NCI-H226 (cell line): ENCODE measurements at places on chromosomes 7 and 10.
A peak's percentile ranks its signal among the peaks of the same experiment; 100 is the strongest.

DNA sequence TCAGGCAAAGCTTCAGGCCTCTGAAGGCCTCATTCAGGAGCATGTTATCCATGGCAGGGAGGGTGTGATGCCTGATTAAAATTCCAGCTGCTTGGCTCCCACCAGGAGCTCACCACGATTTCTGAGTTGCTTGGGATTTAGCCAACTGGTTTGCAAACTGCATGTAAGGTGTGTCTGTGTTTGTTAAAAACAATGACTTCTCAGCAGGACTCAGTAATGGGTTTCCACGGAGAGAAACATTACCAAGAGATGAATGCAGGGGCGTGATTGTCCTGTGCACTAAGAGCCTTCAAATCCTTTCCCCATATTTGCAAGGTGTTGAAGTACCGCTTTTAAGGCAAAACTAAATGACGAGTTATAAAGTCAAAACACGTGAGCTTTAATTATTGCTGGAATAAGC lies 88.8 kb upstream of the BTBD16 start:
- peak; percentile 1 for DNase-seq

GRCh38 chr10:131816941-131817700 lies 83.7 kb upstream of the PPP2R2D start:
- no peak for DNase-seq

GRCh38 chr7:137091396-137091795 lies 222.9 kb downstream of the CHRM2 start:
- no peak for DNase-seq

- DNase-seq, result no peak
Measured at GRCh38 chr10:61810263-61810662, 91.2 kb upstream of the ARID5B start.

GRCh38 chr7:71843676-71844075 lies 568.5 kb downstream of the CALN1 start:
- no peak for DNase-seq

GRCh38 chr7:106056513-106057203 lies 55.5 kb downstream of the SYPL1 start:
- peak; percentile 48 for DNase-seq

- DNase-seq, result no peak
Measured at GRCh38 chr7:24797270-24797669, 40.0 kb upstream of the GSDME start.

DNA sequence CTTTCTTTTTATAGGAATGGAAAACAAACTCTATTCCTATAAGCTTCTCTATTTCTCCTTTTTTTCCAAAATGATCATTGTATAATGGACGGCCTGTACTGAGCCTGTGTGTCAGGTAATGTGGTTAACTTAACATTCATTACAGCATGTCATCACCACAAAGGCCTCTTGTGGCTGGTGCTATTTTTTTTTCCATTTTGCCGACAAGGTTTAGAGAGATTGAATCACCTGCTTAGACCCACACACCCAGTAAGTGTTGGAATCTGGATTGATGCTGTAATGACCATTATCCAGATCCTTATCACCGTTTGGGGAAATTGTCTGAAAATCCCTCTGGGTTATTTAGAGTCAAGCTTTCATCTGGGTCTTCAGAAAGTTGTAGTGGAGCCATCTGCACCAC lies 18.5 kb downstream of the AKR1B15 start:
- DNase-seq, result no peak

DNA sequence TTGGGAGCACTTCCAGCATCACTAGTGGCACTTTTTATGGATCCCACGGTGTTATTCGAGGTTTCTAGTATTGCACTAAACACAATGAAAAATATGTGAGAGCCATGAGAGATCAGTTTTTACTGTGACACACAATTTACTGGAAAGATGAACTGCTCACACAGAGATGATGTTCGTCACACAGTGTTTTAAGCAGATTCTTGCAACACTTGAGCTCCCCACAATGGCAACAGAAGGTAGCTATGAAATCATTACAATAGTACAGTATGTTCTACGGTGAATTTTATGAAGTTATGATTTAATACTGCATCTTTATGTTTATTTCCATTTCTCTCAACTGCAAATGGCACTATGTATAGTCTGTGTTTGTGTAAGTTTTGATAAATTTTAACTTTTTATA lies 27.4 kb upstream of the ENTPD1 start:
- DNase-seq, result no peak

- no peak for DNase-seq
Measured at GRCh38 chr7:93293229-93293628, 61.1 kb downstream of the VPS50 start.
